DND-41 (cell line): ENCODE measurements at places on chromosomes 16 and 17.

- DNase-seq: no peak
Observed at GRCh38 chr17:76709077-76709950, 1.5 kb downstream of the MXRA7 start.

- no peak for DNase-seq
Observed at GRCh38 chr16:58056580-58056979, 31.0 kb downstream of the MMP15 start.

DNA sequence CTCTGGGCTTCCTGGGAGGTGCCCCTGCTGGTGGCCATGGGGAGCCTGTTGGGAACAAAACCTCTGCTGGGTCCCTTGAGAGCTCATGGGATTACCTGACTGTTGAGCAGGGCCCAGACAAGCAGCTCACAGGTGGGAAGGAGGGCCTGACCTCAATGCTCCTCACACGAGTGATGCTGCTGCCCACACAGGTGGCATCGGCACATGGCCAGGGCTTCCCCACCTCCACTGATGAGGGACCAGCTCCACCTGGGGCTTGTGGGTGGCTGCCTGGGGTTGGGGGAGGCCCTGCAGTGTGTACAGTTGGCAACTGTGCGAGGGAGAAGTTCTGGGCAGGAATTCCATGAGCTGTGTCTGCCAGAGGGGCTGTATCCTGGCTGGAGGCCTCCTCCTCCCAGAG lies 87.8 kb upstream of the NLRP1 start:
- DNase-seq: no peak

GRCh38 chr17:30414486-30414885 lies 35.8 kb downstream of the CPD start:
- no peak for DNase-seq

DNA sequence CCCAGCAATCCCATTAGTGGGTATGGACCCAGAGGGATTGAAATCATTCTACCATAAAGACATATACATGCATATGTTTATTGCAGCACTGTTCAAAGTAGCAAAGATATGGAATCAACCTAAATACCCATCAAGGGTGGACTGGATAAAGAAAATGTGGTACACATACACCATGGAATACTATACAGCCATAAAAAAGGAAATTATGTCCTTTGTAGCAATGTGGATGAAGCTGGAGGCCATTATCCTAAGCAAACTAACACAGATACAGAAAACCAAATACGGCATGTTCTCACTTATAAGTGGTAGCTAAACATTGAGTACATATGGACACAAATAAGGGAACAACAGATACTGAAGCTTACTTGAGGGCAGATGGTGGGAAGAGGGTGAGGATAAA lies 2.4 kb downstream of the KRTAP2-3 start:
- no peak for DNase-seq

DNA sequence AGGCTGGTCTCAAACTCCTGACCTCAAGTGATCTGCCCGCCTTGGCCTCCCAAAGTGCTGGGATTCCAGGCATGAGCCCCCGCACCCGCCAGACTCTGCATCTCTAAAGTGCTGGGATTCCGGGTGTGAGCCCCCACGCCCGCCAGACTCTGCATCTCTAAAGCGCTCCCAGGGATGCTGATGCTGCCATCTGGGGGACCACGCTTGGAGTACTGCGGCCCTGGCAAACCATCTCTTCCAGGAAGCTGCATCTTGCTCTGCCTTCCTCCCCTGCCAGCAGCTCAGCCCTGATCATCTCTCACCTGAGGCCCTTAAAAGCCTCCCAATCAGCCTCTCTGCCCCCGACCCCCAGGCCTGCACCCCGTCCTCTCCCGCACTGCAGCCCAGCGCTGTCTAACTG lies 4.1 kb downstream of the CEP295NL start:
- no peak for DNase-seq

DNA sequence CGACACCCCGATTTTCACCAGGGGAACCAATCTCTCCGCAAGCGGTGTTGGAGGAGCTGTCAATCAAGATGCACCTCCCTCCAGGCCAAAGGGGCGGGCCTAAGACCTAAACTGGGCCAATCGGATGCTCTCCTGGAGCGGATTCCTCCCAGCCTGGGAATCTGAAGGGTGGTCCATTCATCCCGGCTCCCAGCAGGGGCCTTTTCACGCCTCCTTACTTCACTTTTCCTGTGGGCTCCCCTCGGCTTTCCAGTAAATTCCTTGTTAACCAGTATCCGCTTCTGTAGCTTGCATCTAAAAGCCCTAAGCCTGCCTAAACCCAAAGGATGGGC lies 17.1 kb downstream of the C16orf74 start:
- no peak for DNase-seq

DNA sequence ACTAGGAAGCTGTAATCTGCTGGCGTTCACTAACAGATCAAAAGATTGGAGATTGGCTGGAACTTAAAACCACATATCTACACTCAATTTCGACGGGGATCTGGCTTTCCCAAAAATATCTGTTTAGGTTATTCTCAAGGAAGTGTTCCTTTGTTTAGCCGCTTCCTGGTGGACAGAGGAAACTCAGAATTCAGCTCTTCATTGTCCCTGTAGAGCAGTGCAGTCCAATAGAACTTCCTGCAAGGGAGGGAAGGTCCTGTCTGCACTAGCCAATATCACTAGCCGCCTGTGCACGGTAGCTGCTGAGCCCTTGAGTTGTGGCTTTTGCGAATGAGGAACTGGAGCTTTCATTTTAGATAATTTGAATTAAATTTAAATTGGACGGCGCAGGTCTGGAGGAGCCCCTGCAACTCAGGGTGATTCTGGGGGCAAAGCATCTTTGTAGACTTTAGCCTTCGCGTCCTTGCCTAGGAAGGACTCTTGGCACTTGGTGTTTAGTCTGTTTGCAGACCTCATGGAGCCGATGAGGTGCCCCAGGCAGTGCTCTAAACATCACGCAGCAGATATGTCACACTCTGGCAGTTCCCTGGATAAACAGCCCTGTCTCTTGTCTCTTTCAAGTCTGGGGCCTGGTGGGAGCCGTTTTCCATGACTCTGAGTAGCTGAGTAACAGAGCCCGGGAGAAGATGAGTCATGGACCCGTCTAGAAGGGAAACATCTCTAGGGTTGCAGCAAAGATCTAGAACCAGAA lies 122.2 kb downstream of the CCDC182 start:
- no peak for DNase-seq
